Progenitor cell of endocrine pancreas (in vitro differentiated cells): ENCODE measurements at places on chromosomes 3 and 15. TPM values are rescaled to one million over a fixed set of nuclear protein-coding genes. Genes with fewer than 3 reads are reported as not detected.

DNA sequence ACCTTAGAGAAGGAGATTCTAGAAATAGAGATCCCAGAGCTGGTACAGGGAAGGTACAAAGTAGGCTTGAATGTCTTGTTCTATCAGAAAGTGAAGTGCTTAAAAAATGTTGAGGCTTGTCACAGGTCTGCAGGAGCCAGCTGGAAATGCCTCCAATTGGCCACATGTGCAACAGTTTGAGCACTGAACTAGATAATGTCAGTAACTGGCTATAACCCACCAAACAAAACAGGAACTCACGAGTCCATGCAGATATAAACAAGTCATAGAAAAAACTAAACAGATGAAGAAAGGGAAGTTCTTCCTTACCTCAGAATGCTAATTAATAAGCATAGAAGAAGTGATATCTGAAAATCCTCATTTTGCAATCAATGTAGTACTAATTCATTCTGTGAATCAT is 11.9 kb upstream of the TF start:
- H3K36me3 ChIP-seq, result peaks cover 5% of the 10 kb centered on the region
- H3K27ac ChIP-seq, result no peak overlapping the region
- no peak for DNase-seq
- peaks cover 3% of the 10 kb centered on the region for H3K4me1 ChIP-seq

DNA sequence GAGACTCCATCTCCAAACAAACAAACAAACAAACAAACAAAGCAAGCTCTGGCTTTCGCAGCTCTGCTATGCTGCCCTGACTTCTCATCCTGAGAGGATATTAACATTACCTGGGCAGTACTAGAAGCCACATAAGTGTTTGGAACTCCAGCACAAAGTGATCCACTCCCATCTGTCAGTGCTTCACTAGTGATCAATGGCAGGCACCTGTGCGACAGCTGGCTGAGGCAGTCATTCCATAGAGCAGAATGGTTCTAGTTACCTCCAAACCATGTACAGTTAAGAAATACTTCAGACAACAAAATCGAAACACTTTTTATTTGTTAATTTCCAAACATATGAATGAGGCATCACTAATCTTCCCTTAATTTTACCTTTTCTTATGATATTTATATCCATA is 2.8 kb upstream of the MB21D2 start:
- peaks cover 41% of the 10 kb centered on the region for H3K4me1 ChIP-seq
- H3K27ac ChIP-seq, result peak overlapping the region; percentile 63
- no peak for DNase-seq
- H3K36me3 ChIP-seq, result no peaks in the 10 kb centered on the region

The MRPS22 gene
- total RNA-seq, result 35.7 and 39.5 TPM in 2 replicates

The MASP1 gene
- 0.60 and 1.6 TPM in 2 replicates for total RNA-seq

GRCh38 chr3:143294188-143294587 is 174.6 kb downstream of the CHST2 start:
- peaks cover 4% of the 10 kb centered on the region for H3K27me3 ChIP-seq
- no peak overlapping the region for H3K27ac ChIP-seq

GRCh38 chr3:40845447-40845846 is 320.7 kb downstream of the ZNF621 start:
- peaks cover 15% of the 10 kb centered on the region for H3K4me1 ChIP-seq
- H3K27me3 ChIP-seq, result no peaks in the 10 kb centered on the region
- H3K36me3 ChIP-seq, result no peaks in the 10 kb centered on the region
- no peak overlapping the region for H3K4me3 ChIP-seq

- peaks cover 8% of the 10 kb centered on the region for H3K27me3 ChIP-seq
- H3K36me3 ChIP-seq, result no peaks in the 10 kb centered on the region
- no peak overlapping the region for H3K4me3 ChIP-seq
- no peaks in the 10 kb centered on the region for H3K4me1 ChIP-seq
These were observed 501.7 kb downstream of the SHQ1 start for GRCh38 chr3:72346526-72346926.

GRCh38 chr3:59531994-59532393 is 482.2 kb upstream of the CFAP20DC start:
- no peaks in the 10 kb centered on the region for H3K36me3 ChIP-seq
- H3K27ac ChIP-seq, result no peak overlapping the region
- no peak for DNase-seq

GRCh38 chr3:173702561-173702960 is 305.0 kb downstream of the NLGN1 start:
- no peaks in the 10 kb centered on the region for H3K36me3 ChIP-seq
- no peak overlapping the region for H3K4me3 ChIP-seq
- no peak for DNase-seq
- no peak overlapping the region for H3K27ac ChIP-seq

DNA sequence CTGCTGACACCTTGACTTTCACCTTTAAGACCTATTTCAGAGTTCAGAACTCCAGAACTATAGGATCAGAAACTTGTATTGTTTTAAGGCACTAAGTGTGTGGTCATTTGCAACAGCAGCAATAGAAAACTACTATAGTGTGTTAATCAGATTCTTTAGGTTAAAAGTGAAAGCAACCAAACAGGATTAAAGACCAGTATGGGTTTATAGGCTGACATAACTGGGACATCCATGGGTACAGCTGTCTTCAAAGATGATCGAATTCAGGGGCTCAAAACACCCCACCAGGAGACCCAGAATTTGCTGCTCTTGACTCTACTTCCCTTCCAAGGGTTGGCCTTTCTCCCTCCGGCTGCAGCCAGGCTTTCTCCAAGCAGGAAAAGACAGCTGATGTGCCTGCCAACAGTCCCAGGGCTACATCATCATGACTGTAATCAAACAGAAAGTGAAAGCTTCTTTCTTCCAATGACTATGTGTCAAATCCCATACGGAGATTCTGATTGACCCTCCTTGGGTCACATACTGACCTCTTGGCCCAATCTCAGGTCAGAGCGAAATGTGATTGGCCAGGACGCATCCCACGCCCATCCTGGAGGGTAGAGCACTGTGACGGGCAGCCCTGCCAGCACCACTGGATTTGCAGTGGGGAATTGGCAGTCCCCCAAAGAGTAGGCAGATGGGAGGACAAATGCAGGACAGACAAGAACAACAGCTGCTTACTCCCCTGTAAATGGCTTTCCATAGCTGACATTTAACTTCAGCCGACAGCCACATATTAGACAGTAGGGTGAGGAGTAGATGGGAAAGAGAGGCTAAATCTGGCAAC is 51.4 kb upstream of the RNF7 start:
- H3K27me3 ChIP-seq, result no peaks in the 10 kb centered on the region
- H3K36me3 ChIP-seq, result no peaks in the 10 kb centered on the region
- H3K4me3 ChIP-seq, result no peak overlapping the region
- no peak for DNase-seq
- H3K4me1 ChIP-seq, result peaks cover 2% of the 10 kb centered on the region

The NLGN1 gene
- total RNA-seq, result 5.7 and 6.5 TPM in 2 replicates
